ENCODE measurements at places on chromosomes 7 and 10.

DNA sequence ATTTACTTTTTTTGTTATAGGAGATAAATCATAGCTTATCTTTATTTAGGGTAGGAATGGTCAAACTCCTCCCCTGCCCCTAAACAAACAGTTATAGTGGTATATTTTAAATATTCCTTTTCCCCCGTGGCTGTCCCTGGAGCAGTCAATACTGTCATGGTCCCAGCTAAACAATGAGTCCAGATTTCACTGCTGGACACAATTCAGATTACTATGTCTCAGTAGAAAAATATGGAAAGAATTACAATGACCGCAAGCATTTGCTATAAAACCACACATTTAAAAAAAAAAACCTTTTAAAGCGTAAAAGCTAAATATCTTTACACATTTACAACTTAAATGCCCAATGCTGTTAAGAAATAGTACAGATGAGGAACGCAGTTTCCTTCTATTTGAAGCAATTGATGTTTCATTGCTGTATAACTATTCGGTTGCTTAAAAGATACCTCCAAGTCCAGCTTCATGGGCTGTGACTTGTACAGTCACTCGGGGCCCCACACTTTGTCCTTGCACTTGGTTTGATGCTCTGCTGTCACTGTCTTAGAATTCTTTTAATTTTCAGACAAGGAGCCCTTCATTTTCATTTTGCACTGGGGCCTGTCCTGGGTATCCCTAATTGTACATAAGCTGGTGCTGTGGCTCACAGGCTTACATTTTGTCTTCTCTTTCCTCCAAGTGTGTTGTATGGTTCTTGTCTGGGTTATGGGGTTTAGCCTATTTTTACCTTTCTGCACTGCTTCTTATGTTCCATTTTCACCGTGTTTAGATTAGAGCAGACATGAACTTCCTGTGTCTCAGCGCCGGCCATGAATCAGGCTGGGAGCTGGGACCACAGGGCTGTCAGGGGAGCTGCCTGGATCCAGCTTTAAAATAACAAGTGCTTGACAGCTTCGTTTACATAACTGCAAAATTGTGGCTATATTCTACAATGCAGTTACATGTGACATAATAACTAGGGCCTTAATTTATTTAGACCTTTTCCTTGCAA lies 530.2 kb upstream of the FZD8 start:
- DNase-seq, result peak; percentile 73

DNA sequence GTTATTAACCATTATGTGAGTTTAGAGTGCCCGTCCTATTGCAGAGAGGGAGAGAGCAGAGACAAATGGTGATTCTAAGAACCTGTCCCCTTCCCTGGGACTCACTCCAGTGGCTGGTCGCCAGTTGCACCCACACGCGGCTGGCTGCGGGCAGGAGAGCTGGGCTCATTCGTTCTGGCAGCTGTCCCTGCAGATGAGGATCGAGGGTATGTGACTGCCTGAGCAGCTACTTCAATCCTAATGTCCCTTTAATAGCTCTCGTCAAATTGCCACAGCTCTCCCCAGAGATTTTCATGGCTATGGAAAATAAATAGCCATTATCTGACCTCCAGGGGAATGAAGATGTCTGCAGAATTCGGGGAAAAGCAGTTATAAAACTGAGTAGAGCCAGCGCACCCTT lies 41.6 kb downstream of the RBM28 start:
- DNase-seq, result no peak

DNA sequence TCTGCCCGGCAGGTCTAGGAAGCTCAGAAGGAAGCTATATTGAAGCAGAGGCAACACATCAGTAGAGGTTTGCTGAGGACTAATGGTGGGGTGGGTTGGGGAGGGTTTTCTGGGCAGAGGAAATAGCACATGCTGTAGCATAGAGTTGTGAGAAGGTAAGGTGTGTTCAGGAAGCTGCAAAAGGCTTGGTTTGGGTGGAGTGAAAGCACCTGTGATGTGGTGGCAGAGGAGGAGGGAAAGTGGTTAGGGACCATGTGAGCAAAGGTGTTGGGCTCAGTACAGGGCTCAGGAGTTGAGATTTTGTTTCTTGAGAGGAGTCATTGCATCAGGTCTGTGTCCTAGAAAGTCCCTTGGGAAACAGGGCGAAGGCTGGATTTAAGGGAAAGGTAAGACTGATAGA lies 294.6 kb downstream of the SORCS3 start:
- DNase-seq, result no peak

- DNase-seq, result no peak
These were observed 178.9 kb downstream of the STK31 start for GRCh38 chr7:23888958-23889357.

DNA sequence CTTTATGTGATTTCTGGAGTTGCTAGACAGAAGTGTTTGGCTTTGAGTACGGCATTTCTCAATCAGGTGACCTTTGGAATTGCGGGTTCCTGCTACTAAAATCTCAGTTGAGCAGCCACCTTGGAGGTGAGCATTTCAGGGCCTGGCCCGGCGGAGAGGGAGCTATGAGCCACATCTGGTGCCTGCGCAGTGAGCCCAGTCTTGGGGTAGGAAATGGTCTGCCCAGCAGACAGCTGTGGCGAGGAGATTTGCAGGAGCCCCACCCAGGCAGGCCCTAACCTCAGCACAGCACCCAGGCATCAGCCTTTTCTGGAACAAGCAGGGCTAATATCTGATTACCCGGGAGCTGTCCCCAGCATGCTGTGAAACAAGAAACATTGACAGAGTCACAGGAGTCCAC lies 547.9 kb upstream of the FOXK1 start:
- DNase-seq, result no peak

- DNase-seq, result no peak
These were observed 5.3 kb upstream of the EBF3 start for GRCh38 chr10:129969184-129969910.

GRCh38 chr7:26375726-26376174 lies 84.1 kb downstream of the SNX10 start:
- DNase-seq, result no peak

DNA sequence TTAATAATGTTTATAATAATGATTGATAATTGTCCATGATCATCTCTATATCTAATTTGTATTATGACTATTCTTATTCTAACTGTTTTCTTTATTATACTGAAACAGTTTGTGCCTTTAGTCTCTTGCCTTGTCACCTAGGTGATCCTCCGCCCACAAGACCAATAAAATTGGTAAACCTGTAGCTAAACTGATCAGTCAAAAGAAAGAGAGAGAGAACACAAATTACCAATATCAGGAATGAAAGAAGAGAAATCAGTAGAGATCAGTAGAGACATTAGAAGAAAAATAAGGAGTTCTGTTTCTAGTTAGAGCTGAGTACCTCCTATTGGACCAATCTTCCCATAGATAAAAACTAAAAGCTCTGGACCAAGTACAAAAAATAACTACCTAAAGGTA lies 6.1 kb upstream of the COA1 start:
- DNase-seq, result no peak

GRCh38 chr7:142957723-142958122 lies 4.4 kb downstream of the KEL start:
- DNase-seq, result no peak

DNA sequence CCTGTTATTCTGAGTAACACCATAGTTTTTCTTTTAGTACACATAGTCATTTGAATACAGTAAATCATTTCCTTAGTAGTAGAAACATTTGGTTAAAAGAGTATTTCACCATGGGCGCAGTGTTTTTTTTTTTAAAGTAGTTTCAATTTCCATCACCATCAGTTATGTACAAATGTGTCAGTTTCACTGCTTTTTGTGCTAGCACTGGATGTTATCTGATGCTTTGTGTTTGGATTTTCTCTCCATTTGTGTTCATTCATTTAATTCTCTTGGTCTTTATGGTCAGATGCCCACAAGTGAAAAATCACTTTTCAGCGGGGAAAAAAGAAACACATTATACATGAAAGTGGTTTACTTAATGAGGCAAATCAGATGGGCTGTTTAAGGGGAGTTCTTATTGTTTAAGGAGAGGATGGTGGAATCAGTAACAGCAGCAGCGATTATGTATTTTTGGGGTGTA lies 16.0 kb upstream of the HK1 start:
- DNase-seq, result no peak

GRCh38 chr7:3916146-3916545 lies 615.1 kb downstream of the SDK1 start:
- no peak for DNase-seq

- DNase-seq, result no peak
These were observed 5.3 kb upstream of the MAGI2 start for GRCh38 chr7:79458796-79459195.

DNA sequence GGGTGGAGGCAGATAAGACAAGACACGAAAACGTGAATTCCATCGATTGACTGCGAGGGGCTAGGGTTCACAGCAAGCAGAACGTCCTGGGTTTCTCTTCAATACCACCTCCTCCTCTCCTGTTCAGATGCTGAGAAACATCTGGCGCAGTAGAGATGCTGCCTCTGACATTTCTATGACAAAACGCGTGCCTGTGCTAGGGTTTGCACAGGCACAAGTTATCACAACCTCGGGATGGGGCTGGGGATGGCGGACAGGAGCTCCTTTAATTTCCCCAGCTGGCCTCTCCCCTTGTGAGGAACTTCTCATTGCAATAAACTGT lies 99.8 kb upstream of the SVIL start:
- no peak for DNase-seq

DNA sequence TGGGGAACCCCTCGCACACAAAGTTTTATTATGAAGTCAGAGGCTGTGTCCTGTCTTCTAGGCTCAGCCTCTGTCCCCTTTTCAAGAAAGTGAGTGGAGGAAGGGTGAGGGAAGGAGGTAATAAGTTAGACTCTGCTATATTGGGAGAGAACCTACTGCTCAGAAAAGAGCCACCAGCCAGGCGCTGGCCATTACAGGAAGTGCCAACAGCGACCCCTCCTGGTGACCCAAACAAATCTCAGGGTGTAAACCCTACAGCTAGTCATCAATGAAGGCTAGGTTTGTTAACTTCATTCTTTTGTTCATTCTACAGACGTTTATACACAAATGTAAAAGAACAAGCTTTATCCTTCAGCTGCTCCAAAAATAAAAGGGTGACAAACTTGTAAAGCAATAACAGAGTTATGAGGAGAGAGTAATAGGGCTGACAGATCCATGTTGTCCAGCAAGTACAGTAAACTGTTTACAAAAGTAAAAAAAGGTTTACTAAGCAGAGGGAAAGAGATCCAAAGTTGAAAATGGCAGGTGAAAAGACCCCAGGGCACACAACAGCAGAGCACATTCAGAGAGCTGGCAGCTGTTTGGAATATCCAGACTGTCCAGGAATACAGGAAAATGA lies 82.7 kb downstream of the FAM204A start:
- DNase-seq, result no peak

GRCh38 chr10:113151190-113151666 lies 201.2 kb downstream of the TCF7L2 start:
- DNase-seq, result no peak

DNA sequence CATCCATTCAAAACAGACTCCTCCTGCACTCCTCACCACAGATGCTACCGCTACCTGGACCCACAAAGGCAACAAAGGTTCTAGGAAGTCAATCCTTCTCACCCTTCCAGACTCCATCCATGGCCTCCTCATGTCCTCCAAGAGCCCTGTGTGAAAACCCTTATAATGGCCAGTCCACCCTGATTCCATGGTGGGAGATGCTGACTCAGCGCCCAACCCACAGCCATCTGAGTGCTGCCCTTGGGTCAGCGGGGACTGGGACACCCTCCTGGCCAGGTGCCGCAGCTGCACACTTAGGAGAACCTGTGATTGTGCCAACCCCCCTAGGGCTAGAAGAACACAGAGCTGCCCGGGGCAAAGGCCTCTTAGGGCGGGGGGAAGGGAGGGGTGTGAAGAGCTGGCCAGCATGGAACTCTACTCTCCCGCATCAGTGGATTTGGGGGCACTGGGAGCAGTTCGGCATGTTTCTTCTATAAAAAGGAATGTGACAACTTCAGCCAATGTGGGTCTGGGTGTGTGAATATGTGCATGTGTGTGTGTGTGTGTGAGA lies 25.4 kb downstream of the TMEM273 start:
- no peak for DNase-seq

- DNase-seq, result no peak
These were observed 1.9 kb downstream of the DKK1 start for GRCh38 chr10:52316001-52316400.

DNA sequence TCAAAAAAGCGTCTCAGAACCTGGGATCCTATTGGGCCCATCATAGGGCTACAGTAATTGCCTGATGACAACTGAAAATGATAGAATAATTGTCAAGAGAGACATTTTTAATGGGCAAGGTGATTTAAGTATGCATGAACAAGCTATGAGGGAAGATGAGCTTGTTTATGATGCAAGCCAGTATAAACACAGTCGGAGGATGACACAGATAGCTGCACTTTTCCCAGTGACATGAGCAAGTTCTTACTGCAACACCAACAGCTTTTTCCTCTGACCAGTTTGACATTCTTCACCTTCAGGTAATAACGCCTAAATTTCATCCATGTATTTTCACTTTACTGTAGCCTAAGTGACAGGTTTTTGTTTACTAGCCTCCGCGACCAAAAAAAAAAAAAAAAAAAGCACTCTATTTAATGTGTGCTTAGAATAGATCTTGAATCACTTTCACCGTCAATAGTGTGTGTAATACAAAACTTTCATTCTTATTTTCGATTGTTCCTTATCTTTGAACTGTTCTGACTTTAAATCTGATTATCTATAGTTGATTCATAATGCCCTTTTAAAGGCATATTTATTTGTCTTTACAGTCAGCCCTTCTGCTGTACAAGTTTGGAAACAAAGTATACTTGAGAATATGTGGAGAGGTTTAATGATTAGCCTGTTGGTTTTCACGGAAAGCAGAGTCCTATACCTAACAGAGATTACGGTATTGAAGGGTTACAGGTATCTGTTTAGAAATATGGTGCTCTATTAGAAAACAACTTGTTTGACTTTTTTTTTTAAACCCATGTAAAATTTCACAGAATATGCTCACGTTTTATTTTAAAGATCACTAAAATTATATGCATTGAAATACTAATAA lies 1.7 kb downstream of the FOXP2 start:
- no peak for DNase-seq

GRCh38 chr10:103636492-103636891 lies 143.0 kb downstream of the NEURL1 start:
- DNase-seq, result no peak

- DNase-seq, result no peak
These were observed 6.0 kb upstream of the CCDC136 start for GRCh38 chr7:128785738-128786137.

DNA sequence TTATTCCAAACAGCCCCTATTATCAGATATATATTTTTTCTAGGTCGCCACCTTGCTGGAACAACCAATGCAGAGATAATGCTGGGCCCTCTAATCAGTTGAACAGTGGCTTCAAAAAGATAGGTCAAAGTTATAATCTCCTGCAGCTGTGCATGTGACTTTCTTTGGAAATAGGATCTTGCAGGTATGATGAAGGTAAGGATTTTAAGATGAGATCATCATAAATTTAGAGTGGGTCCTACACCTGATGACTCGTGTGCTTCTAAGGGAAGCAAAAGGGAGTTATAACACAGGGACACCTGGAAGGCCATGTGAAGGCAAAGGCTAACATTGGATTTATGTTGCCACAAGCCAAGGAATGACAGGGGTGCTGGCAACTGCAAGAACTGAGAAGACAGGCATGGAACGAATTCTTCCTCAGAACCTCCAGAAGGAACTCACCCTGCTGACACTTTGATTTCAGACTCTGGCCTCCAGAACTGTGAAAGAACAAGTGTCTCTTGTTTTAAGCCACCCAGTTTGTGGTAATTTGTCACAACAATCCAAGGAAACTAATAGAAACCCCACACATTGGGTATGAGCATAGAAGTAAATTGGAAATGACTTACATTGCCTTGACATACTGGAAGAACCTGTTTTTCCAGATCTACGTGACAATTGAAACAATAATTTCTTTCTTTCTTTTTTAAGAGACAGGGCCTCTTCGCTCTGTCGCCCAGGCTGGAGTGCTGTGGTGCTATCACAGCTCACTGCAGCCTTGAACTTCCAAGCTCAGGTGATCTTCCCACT lies 34.4 kb downstream of the CCDC71L start:
- DNase-seq, result no peak

Measured in astrocyte of the cerebellum (primary cell).